ENCODE measurements at places on chromosomes 2 and 18.

- no peak for DNase-seq
Observed at GRCh38 chr2:88606371-88607030, 20.8 kb downstream of the EIF2AK3 start.

DNA sequence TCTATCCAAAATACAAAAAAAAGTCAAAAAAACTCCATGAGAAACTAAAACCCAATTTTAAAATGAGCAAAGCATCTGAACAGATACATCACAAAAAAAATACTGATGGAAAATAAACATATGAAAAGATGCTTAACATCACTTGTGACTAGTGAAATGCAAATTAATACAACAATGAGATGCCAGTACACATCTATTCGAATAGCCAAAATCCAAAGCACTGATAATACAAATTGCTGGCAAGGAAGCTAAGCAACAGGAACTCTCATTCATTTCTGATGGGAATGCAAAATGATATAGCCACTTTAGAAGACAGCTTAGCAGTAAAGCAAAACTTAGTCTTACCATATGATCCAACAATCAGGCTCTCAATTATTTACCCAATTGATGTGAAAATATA, 190.2 kb upstream of the FN1 start:
- DNase-seq, result no peak

DNA sequence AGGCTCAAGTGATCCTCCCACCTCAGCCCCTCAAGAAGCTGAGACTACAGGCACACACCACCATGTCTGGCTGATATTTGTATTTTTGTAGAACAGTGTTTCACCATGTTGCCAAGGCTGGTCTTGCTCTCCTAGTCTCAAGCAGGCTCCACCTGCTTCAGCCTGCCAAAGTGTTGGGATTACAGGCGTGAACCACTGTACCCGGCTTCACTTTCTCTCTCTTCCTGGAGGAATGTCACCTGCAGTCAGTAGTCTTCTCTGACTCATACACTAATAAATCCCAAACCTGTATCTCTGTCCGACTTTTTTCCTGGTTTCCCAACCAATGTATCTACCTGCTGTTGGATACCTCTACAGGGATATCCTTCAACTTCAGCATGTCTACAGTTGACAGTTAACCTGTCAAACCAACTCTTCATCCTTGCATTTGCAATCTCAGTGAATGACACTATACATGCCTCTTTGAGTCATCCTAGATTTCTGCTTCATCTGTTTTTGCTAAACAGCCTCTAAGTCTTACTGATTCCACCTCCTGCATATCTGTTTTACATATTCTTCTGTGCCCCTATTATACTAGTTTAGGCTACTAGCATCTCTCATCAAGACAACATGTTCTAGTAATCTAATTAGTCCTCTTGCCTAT, 54.5 kb downstream of the RBBP8 start:
- DNase-seq, result no peak

- DNase-seq, result no peak
Observed at GRCh38 chr18:12254136-12254819, at the start of gene CIDEA. CIDEA (plus strand) TSS chr18:12254361; CDS start chr18:12254384, 23 bp downstream.

DNA sequence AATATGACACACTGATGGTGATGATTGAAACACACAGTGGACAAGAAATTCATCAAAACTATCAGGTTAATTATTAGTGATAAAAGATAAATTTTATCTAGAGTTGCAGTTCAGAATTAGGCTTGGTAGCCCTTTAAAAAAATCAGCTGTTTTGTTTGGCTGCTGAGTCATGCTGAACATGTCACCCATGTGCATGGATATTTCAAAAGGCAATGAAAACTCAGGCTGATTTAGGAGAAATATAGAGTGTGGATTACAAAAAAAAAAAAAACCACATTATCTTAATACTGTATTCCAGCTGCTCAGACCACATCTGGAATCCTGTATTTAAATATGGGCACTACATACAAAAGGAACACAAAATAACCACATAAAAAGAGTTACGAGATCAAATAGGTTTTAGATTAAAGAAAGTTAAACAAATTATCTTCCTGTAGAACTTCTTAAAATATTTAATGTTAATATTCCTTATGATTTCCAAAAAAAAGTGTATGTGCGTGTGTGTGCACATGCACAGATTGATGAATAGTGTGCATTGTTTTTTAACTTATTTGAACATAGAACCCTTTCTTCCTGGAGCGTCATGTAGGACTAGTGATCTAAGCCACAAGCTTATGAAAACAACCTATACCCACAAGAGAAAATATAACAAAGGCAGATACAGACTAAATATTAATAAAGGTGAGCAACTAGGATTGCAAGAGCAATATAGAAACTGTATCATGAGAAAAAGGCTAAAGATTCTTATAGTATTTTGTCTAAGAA, 186.2 kb downstream of the STK39 start:
- no peak for DNase-seq

DNA sequence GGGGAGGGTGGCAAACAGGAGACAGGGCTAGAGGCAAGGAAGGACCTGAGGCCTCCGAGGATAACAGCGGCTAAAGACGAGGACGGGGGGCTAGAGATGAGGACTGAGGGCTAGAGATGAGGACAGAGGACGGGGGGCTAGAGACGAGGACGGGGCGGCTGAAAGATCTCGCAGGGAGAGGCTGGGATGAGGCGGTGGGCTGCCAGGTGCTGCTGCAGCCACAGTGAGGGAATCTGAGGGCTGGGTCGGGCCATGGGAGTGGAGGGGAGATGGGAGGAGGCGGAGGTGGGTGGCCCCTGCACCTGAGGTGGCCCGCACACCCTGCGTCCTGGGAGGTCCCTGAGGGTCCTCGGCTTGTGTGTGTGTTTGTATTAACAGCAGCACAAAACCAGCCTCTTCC, 350.2 kb upstream of the SALL3 start:
- DNase-seq, result no peak

- DNase-seq, result no peak
Observed at GRCh38 chr18:47883771-47884413, 46.6 kb downstream of the SMAD2 start.

GRCh38 chr2:163351966-163352365, 383.8 kb downstream of the FIGN start:
- no peak for DNase-seq

GRCh38 chr2:207505728-207506127, 24.0 kb upstream of the CREB1 start:
- DNase-seq, result no peak

DNA sequence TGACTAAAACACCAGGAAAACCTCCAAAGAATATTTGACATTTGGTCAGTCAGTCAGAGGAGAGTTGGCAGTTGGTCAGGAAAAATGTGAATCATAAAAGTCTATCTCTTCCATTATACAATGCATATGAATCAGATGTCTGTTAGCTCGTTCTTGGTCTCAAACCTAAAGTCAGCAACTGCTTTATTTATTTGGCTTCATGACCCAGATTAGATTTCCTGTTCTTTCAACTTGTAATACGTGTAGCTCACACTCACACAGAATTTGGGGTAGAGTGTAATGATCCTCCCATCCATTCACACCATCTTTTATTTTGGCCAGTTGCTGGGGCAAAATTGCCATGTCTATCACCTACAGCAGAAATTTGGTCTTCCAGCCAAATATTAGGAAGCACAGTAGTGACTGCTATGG, 81.9 kb upstream of the COL5A2 start:
- DNase-seq, result no peak

GRCh38 chr2:204544961-204545860, at the start of gene PARD3B:
PARD3B (plus strand) TSS chr2:204545475; CDS start chr2:204546000, 525 bp downstream.
- DNase-seq, result no peak

- DNase-seq, result no peak
Observed at GRCh38 chr2:43034242-43034619, 192.2 kb downstream of the ZFP36L2 start.

GRCh38 chr18:60003610-60004185, 103.9 kb downstream of the PMAIP1 start:
- DNase-seq, result no peak

- DNase-seq, result no peak
Observed at GRCh38 chr2:176491172-176491904, 222.1 kb downstream of the MTX2 start.

- DNase-seq, result no peak
Observed at GRCh38 chr2:236638707-236639106, 69.1 kb downstream of the ACKR3 start.

GRCh38 chr2:202186641-202187202, 51.7 kb downstream of the SUMO1 start:
- DNase-seq, result no peak

DNA sequence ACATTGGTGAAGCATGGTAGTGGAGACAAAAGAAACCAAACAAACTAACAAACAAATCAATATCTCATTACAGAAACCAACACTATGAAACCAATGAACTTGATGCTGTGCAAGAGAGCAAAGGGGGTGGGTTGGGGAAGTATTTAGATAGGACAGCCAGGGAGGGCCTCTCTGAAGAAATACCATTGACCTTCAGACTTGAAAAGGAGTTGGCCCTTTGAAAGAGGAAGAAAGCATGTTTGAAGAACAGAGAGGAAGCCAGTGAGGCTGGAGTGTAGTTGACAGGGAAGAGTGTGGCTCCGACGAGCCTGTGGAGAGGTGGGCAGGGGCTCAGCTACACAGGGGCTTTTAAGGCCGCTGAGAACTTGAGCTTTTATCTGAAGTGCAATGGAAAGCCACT, 151.0 kb upstream of the GATA6 start:
- no peak for DNase-seq

- DNase-seq, result no peak
Observed at GRCh38 chr18:36176177-36176584, 11.1 kb upstream of the MOCOS start.

- DNase-seq, result no peak
Observed at GRCh38 chr2:233426619-233427342, 72.5 kb downstream of the DGKD start.

DNA sequence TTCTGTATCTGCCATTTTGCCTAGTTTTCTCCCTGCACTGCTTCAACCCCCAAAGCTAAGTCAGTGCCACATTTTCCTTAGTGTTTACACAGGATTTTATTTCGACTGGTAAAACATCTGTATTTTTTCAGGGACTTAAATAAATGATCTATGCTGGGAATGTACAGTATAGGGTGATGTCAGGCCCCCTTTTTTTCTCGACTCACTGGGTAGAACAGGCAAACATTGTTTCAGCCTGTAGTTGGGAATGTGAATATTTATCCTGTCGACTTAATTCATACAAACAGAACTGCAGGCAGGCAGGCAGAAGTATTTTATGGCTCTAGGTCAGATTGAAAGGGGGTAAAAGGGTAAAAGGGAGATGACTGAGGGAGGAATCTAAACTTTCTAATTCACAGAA, 123.5 kb upstream of the ZFP36L2 start:
- no peak for DNase-seq

- no peak for DNase-seq
Observed at GRCh38 chr2:29261003-29261402, 145.8 kb downstream of the CLIP4 start.

GRCh38 chr2:237888389-237888788, 29.0 kb downstream of the RAMP1 start:
- no peak for DNase-seq

- DNase-seq, result no peak
Observed at GRCh38 chr18:48735080-48735676, 196.3 kb downstream of the CTIF start.

DNA sequence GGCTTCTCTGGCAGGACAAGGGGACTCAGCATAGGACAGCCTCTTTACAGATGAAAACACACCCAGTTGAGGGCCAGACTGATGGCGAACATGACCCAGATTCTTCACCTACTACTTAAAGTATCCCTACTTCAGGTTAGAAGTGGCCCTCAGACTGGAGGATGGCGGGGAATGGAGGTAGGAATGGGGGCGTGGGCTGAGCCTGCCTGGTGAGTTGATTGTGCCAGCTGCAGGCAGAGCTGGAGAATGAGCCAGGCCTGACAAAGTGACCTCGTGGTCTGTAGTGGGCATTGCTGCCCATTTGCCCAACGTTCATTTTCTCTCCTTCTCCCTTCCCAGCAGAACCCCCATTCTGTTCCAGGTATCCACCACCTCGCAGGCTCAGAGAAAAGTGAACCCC, 186.1 kb downstream of the KLHL29 start:
- DNase-seq, result no peak

DNA sequence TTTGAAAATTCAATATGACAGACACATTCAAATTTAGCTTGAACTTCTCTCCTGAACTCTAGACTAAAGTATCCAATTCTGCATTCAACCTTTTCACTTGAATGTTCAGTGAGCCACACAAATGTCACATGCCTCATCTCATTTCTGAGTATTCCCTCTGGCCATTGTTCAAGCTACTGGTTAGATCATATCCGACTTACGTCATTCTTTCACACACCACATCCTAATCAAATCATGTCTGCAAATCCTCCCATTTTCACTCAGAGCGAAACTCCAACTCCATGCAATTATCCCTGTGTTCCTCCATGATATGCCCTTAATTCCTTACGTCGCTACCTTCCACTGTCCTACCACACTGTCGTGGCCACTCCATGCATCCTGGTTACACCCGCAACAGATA, 425.1 kb downstream of the CBLN2 start:
- DNase-seq, result no peak

DNA sequence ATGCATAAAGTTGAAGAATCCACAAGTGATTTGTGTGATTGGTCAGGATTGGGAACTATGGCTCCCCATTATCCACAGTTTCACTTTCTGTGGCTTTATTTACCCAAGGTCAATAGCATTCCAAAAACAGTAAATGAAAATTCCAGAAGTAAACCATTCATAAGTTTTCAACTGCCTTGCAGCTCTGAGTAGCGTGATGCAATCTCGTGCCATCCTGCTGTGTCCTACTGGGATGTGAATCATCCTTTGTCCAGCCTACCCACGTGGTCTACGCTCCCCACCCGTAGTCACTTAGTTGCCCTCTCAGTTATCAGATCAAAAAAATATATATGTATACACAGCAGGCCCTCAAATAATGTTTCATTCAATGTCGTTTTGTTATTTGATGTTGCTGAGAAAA, 89.0 kb upstream of the DLGAP1 start:
- no peak for DNase-seq

DNA sequence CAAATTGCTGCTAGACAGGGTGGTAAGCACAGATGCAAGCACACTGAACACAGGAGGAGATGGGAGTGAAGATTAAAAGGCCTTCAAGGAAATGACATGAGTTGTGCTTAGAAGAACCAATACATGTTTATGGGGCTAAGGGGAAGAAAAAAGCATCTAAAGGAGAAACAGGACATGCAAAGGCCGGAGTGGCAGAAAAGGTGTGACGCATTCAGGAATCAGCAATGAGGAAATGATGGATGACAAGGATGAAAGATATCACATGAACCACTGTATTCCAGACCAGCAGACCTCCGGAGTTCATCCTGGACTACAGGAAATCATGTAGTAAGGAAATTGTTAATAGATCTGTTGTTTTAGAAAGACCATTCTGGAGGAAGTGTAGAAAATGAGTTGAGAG, 42.8 kb downstream of the PPP4R1 start:
- DNase-seq, result no peak

DNA sequence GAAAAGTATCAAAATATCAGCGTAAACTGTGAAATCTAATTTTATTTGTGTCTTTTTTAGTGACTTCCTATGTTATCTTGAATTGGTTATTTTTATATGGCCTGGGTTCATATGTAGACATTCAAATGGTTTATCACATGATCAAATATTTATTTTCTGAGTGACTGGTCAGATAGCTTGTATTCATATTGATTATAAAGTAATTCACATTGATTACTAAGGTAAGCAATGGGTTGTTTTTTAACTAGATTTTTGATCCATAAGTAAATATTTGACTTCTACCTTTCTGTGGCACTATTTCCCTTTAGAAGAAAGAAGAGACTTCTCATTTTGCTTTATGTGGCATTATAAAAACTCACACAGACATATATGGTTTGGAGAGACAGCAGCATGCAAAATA, 260.5 kb downstream of the TCF4 start:
- DNase-seq, result no peak

- no peak for DNase-seq
Observed at GRCh38 chr2:42359965-42360483, 993 bp downstream of the COX7A2L start.

Measured in NCI-H1048 (cell line).